Effector memory CD4-positive, alpha-beta T cell (primary cell): ENCODE measurements at places on chromosomes 3 and 15.

DNA sequence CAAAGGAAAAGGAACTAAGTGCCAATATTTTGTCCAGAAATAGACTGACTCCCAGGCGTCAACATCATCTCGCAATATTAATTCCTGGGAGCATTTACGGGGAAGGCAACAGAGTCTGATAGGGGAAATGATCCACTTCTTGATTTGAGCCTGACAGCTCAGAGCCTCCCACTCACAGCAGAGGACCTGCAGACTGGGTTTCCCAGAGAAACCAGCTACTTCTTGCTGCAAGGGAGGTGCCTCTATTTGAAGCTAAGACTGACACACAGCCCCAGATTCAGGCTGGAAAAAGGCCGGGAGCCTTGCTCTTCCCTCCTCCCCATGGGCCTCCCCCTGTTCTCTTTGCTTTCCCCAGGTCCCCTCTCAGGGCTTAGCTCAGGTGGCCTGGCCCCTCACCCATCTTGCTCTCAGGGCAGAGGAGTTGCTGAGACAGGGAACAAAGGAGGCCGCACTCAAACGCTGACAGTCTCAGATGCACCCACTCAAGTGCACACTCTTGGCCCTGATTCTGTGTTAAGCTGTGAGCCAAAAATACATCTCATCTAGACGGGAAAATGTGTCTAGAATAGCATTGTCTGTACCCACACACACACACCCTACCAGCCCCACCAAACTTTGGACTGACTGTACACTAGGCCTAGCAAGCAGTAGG, 49.8 kb upstream of the DCLK3 start:
- DNase-seq, result no peak

- no peak for DNase-seq
These were observed 4.5 kb downstream of the CHRD start for GRCh38 chr3:184384342-184384741.

- no peak for DNase-seq
These were observed 33.0 kb upstream of the KLF13 start for GRCh38 chr15:31293655-31294054.

DNA sequence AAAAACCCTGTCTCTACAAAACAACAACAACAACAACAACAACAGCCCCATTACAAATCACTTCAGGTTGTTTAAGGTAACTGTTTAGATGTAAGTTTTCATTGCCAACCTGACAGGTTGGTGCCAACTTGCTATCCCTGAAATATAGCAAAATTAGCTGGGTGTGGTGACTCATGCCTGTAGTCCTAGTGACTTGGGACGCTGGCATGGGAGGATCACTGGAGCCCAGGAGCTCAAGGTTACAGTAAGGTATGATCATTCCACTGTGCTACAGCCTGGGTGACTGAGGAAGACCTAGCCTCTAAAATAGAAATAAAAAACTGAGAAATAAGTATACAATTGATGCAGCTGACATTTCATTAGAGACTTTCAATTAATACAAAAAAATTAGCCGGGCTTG, 36.0 kb upstream of the CDAN1 start:
- DNase-seq, result no peak

GRCh38 chr15:68730471-68730919, 90.2 kb downstream of the ANP32A start:
- DNase-seq, result no peak

DNA sequence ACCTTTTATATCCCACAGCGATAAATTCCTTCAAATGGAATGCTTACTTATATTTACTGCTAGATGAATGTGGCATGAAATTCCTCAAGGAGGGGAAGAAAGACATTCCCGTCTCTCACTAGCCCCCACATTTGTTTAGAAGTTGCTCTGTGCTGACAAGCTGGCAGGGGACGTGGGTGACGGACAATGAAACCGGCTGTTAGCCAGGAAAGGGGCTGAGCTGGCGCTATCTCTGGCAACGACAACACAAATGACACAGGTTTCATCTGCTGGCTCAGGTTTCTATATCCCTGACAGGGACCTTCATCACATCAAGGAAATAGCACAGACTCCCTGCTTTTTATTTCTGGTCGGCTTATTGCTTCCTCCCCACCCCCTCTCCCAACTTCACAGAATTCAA, 15.8 kb downstream of the RUVBL1 start:
- DNase-seq, result no peak

DNA sequence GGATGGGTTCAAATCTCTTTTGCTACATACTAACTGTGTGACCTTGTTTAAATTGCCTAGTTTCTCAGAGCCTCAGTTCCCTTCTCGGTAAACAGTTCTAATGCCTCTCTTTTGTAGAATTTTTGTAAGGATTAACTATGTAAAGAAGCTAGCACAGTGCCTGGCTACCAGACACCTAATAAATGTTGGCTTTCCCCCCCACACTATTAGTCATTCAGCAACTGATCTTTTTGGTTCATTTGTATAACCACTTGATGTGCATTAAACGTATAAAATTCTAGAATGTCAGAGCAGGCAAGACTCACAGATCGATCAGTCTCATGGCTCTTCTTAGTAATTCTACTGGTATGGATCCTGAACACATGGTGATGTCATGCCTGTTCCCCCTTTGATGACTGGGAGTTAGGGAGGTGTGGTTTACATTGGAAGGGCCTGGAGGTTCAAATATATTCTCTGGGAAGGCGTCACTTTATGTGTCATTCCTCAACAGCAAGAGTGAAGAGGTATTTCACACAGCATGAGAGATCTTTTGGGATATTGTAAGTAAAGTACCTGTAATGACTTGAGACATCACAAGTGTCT, 6.5 kb downstream of the TAGLN3 start:
- no peak for DNase-seq

DNA sequence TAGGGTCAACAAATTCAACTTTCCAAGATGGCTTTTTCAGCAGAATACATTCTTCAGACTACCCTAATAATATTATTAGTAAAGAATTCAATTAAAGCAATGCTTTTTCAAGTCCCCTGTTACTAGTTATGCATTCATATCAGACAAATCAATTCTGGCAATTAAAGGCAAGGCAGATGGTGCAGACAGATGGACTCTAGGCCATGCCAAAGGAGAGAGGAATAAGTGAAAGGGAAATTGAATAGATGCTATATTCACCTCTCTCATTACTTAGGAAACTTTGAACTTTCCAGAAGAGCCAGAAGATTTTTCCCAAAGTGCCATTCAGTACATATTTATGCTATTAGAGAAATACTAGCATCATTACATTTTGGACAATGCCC, 487.7 kb upstream of the RASGRP1 start:
- no peak for DNase-seq

- DNase-seq, result no peak
These were observed 127.0 kb downstream of the TFDP2 start for GRCh38 chr3:142022381-142022780.
